Activated effector memory CD4-positive, alpha-beta T cell treated with Interleukin-2 at 50 U/mL for 16 hours (primary cell): ENCODE measurements at places on chromosomes 12 and 14.

- no peak for DNase-seq
Observed at GRCh38 chr12:111686574-111687105, 787 bp downstream of the ACAD10 start.

DNA sequence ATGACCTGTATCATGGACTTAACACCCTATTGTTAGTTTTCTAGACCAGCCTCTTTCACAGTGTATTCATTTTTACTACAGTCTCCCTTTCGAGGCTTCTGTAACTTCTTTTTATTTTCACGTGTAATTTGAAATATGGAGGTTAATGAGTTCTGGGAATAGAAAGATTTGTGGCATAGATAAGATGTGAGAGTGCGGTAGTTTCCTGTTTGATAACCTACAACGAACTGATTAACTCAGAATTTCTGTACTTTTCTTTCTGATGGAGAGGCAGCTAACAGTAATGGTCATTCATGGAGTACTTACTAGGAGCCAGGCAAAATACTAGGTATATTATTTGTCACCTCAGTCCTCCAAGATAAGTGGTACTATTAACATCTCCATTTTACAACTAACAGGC, 21.2 kb downstream of the POLR3B start:
- no peak for DNase-seq

DNA sequence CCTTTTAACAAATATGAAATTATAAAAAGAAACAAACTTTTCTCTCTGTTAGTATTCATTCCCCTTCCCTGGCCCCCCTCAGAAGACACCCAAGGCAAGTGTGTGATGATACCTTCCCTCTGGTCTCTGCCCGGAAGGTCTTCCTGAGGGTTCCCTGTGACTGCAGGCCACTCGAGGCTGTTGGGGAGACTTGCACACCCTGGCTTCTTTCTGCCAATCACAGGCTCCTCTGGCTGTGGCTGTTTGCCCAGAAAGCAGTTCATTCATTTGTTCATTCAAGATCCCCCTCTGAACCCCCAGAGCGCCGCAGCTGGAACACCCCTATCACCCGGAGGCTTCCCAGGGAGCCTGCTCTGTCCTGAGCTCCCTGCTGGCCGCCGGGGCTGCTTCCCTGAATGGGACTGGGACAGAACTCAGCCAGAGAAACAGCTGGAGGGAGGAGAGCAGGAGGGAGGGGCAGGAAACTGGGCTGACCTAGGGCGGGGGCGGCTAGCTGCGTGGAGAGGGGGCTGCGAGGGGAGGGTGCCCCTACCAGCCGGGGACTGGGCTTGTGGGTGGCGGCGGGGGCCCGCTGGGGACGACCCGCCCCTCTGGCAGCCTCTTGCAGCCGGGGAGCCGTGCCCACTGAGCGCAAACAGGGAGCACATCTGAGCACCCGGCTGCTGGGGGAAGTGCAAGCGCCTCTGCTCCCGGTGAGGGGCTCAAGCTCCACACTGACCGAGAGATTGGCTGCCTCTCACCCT, at the start of gene CMKLR1:
Gene CMKLR1, minus strand, starts transcription at position 397 of the 743 bp plus-strand sequence. CDS start 45,720 bp downstream, outside the sequence.
- no peak for DNase-seq

DNA sequence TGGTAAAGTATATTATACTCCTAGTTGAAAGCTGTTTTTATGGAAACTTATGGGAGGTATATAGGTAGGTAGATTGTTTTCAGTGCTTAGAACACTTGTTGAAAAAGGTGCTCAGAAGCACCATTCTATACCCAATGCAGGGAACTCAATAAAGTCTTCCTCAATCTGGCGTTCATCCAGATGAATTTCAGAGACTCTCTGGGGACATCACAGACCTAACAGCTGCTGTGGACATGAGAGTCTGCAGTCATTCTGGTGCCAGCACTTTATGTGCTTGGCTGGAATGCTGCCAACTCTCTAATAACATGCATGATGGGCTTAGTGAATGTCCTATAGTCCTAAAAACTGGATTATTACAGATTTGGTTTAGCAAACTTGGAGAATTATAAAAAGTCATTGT, 115.9 kb downstream of the NTN4 start:
- DNase-seq = no peak
